ENCODE measurements at places on chromosomes 2 and 18. TPM values are rescaled to one million over a fixed set of nuclear protein-coding genes. Genes with fewer than 3 reads are reported as not detected.

Gene HOXD4
- total RNA-seq = not detected

Gene REEP1
- total RNA-seq = not detected

Gene TUBA3E
- not detected for total RNA-seq

Gene EGR4
- total RNA-seq = not detected

Gene SULT1C4
- total RNA-seq = not detected

Gene CCDC141
- not detected for total RNA-seq

Gene SLC40A1
- total RNA-seq = 0.79 TPM

Gene CCDC102B
- total RNA-seq = 0.92 TPM

Gene TLX2
- total RNA-seq = not detected

Gene B3GNT7
- 0.28 TPM for total RNA-seq

Gene PSD4
- 48.2 TPM for total RNA-seq

Gene SETBP1
- total RNA-seq = 5.3 TPM
